ENCODE measurements at places on chromosomes 5 and 9.

DNA sequence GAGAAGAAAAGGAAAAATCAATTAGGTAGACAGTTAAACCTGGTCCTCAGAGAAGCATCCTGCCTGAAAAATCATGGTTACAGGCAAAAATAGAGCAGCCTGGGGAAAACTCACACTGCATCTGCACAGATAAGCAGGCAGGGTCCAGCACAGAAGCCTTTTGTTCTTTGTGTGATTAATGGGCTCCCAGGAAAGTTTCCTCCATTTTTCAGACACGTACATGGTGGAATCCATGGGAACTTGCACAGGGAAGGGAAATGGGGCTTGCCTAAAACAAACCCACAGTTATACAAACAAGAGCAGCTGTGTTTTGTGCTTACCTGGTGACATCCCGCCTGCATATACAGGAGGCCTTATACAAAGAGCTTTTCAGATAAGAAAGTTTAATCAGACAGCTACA, 243.9 kb upstream of the ATP10B start:
- DNase-seq = no peak

DNA sequence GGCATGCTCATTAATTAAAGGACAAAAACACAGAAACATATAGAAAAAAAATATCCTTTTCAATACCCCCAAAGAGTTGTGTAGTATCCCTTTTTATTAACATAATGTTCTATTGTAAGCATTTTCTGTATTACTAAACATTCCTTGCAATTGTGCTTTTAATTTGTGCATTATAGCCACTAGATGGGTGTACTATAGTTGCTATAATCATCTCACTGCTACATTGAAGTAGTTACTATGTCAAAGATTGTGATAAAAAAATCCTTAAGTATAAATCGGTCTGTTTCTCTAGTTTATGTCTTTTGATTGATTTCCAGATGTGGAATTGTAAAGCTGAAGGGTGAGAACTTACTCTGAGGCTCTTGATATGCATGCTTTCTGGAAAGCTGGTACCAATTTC, 21.4 kb downstream of the FREM1 start:
- DNase-seq = no peak

DNA sequence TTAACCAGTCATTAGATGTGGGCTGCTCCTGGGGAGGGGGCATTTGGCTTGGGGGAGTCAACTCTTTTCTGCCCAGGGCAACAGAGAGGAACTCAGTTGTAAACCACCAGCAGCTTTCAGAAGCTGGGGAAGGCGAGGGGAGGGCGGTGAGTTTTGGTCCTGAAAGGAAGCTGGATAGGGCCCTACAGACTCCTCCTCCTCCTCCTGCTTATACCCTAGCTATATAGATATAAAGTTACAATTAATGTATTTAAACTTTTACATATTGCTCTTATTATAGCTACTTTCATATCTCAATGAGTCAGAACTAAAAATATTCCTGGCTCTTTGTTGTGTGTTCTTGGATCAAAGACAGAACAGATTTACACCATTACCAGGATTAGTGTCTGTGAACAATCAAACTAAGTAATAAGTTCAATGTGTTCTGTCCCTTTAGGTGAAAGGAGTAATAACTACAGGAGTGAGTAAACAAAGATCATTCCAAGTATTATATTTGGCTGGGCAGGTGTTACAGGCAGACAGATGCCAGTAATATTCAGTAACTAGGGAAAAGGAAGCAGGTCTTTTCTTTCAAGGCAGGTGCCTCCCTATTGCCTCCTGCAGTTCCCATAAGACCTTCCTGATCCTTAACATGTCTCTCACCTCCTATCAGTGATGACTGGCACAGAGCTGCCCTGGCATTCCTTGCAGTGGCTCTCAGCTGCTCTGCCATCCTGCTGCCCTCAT, 20.5 kb upstream of the VPS13A start:
- DNase-seq = no peak

GRCh38 chr5:121982893-121983285, 21.1 kb downstream of the SRFBP1 start:
- DNase-seq = no peak

DNA sequence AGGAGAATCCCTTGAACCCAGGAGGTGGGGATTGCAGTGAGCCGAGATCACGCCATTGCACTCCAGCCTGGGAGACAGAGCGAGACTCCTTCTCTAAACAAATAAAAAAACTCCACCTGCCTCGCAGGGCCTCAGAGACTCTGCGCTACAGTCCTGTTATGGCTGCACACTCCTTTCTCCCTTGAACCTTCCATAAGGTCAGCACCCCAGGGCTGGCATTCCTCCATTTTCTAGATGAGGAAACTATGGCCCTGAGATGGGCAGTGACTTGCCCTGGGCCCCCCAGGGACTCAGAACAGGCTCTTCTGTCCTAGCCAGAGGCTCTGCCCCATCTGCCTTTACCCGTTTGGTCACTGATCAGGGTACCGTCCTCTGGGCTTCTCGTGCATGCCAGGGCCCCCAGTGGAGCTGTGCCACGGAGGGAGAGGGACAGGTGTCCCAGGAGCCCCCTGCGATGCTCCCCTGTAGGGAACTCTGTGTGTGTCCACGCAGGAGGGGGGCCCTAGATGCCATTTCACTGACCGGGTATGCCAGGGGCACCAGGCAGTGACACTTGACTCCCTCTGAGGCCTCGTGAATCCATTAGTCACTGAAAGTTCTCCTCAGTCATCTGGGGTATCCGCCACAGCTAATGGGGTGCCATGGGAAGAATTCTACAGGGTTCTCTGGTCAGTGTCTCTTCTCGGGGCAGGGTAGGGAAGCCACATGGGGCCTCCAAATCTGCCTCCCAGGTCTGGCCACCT, 16.2 kb downstream of the RALGDS start:
- DNase-seq = no peak

DNA sequence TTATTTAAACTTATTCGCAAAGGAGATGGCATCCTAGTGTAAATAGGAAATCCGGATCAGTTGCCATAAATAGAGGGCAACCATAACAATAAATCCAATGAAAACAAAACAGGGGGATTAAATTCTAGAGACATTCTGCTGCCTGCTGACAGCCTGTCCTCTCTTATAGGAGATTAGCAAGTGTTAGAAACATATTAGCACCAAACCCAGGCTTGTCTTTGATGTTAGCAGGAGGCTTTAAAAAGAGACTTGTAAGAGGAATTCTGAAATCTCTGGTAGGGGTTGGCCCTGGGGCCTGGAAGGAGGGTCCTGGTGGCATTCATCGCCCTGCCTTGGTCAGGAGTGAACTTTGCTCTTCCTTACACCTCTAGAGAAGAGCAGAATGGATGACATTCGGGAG, 21.6 kb downstream of the NDST1 start:
- DNase-seq = no peak

- DNase-seq = no peak
These were observed 12.4 kb downstream of the ANKH start for GRCh38 chr5:14859150-14859549.

DNA sequence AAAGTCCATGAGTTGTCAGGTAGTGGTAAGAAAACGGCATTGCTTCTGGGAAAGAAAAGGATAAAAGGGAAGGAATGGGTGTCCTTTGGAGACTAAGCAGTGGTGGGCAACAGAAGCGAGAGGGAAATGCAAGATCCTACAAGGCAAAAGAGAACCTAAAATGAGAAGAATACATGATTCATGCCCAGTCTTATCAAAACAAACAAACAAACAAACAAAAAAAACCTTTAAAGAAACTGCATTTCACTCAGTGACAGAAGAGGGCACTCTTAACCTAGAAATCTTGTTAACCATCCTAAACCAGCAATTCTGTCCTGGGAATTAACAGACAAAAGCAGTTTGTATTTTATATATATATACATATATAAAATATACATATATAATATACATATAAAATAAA, 88.5 kb downstream of the SUSD1 start:
- no peak for DNase-seq

GRCh38 chr5:52961274-52961681, 27.9 kb upstream of the ITGA2 start:
- DNase-seq = no peak

DNA sequence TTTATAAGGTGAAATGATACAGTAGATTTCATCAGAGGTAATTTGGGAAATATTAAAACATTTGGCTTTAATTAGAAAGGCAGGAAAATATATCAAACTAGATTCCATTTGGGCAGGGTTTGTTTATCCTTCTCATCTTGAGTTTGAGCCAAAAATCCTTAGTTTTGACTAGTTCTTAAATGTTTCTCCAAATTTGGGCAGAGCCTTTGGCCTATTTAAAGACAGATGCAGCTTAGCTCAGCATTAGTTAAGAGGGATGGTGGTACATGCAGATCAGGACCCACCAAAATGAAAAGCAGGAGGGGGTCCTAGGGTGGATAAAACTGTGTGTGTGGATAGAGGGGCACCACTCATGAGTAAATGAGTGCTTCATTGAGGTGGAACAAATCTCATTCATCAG, 20.3 kb upstream of the ARRDC3 start:
- no peak for DNase-seq

GRCh38 chr5:161751265-161751664, 65.7 kb downstream of the GABRA6 start:
- no peak for DNase-seq
